ENCODE measurements at places on chromosomes 5 and 9.

GRCh38 chr9:18710065-18710464 lies 236.1 kb downstream of the ADAMTSL1 start:
- no peak for DNase-seq

- DNase-seq = no peak
Measured at GRCh38 chr5:13632676-13633075, 311.8 kb downstream of the DNAH5 start.

GRCh38 chr9:6829027-6829426 lies 71.3 kb downstream of the KDM4C start:
- no peak for DNase-seq

GRCh38 chr5:42390115-42390514 lies 33.1 kb upstream of the GHR start:
- no peak for DNase-seq

DNA sequence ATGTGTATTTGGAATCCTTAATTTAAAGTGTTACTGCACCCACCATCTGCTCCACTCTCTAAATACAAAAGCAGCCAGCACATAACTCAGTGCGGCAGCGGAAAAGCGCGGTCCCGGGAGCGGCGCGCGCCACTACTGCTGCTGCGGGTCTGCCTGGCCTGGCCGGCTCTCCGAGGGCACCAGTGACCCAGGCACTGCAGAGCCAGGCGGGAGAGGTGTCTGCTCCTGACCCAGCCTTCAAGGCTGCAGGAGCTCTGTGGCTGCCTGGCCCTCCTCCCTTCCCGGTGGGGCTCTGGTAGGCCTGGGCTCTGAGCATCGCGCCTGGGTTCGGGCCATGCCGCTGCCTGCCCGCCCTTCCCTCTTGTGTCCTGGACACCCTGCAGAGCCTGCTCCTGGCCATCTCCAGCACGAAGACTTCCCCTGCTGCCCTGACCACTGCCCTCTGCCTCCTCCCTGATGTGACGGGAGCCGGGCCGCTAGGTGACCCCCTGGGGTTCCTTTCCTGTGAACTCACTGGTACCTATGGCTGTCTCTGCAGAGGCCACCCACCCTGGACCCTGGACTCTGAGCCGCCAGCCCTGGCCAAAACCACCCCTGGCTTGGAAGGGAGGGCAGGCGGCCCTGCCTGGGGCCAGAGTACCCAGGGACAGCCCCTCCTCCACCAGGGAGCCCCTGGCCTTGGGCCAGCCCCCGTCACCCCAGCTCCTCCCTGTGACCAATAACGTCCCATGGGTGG lies 32.8 kb upstream of the UBAC1 start:
- DNase-seq = no peak

DNA sequence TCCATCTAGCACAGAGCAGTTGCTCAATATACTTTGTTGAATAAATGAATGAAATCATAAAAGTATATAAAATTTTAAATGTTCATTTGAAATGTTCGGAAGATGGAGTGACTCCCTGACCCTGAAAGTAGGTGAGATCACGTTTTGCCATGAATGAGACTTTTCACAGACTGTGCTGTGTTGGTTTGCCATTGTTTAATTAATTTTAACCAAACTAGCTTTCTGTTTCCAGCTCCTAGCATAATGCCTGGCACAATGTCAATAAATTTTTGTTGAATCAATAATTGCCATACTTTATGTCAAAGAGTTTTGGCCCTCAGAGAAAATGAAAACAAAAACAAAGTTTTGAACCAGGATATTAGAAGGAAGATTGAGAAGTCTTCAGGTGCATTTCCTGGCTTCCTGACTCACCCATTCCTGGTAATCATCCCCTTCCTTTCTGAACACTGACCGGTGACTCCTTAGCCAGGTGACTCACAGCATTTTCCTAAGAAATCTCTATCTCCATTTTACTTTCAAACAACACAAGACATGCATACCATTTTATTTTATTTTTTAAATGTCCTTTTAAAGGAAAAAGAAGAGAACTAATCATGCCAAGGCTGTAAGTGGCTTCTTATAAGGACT lies 15.1 kb downstream of the SLC28A3 start:
- no peak for DNase-seq

GRCh38 chr9:29060041-29060440 lies 1486.8 kb upstream of the C9orf72 start:
- DNase-seq = no peak

- no peak for DNase-seq
Measured at GRCh38 chr9:111728143-111728542, 66.6 kb downstream of the SHOC1 start.

GRCh38 chr5:53172630-53173029 lies 63.1 kb upstream of the MOCS2 start:
- no peak for DNase-seq

- DNase-seq = no peak
Measured at GRCh38 chr5:175206669-175207068, 237.3 kb downstream of the DRD1 start.
